ENCODE measurements at places on chromosomes 5 and 9. TPM values are rescaled to one million over a fixed set of nuclear protein-coding genes. Genes with fewer than 3 reads are reported as not detected.

EQTN gene
- 1.6 TPM for total RNA-seq

PTGES gene
- 3.3 TPM for total RNA-seq

PCDHB14 gene
- 13.4 TPM for total RNA-seq

BSPRY gene
- not detected for total RNA-seq

PLPPR1 gene
- 222 TPM for total RNA-seq
